ENCODE measurements at places on chromosomes 1 and 21.

GRCh38 chr1:100430325-100430756, 78.0 kb downstream of the CDC14A start:
- no peak for DNase-seq

- no peak for DNase-seq
Observed at GRCh38 chr1:36080236-36080635, 3.7 kb upstream of the TEKT2 start.

GRCh38 chr1:245090491-245091090, 64.2 kb upstream of the KIF26B start:
- no peak for DNase-seq

DNA sequence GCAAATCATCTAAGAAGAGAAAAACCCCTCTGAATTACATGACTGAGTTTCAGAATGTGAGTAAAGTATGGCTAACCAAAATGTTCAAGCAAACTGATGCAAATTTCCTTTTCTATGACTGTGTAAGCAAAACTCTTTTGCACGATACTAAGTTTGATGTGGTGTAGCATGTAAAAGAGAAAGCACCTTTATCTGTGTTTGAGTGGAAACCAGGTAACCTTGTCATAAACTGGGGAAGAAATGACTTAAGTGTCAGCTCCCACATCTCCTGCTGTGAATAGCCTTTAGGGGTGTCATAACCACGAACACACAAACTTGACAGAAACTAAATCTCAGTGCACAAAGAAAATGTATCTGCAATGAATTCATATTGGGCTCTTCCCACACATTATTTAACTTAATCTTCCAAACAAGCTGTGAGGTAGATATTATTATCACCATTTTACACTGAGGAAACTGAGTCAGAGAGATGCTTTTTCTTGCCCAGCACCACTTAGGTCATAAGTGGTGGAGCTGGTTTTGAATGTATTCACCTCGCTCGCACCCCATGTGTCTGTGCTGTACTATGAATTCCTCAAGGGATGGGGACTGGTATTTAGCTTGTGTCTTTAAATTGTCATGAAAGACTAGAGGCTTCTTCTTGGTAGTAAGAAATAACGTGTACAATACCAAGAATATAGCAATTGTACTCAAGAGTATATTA, 32.9 kb upstream of the IL12RB2 start:
- DNase-seq = peak; percentile 5

DNA sequence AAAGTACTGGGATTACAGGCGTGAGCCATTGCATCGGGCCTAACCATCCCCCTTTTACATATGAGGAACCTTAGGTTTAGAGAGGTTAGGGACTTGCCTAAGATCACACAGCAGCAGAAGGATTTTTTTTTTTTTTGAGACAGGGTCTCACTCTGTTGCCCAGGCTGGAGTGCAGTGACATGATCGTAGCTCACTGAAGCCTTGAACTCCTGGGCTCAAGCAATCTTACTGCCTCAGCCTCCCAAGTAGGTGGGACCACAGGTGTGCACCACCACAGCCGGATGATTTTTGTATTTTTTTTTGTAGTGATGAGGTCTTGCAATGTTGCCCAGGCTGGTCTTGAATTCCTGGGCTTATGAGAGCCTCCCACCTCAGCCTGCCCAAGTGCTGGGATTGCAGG, 2.2 kb upstream of the C1orf167 start:
- DNase-seq = no peak

- DNase-seq = no peak
Observed at GRCh38 chr1:151222130-151222529, 23.8 kb downstream of the PIP5K1A start.

DNA sequence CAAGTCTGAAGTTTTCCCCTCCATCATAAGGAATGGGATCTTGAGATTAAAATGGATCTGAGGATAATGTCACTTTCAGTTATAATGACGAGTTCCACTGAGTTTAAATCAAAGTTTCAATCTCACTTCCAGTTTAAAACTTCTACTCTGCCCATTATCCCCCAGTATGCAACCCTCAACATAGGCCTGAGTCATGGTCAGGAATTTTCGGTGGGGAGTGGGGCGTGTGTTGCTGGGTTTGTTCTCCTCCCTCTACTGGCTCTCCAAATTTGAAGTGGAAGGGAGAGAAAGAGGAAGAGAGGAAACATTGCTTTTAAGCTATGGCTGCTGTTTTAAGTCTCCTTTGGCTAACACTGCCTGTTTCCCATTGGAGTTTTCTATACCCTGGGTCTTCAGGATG, 152.9 kb downstream of the TM2D1 start:
- no peak for DNase-seq

- no peak for DNase-seq
Observed at GRCh38 chr1:58883037-58883887, 99.4 kb upstream of the JUN start.

- DNase-seq = no peak
Observed at GRCh38 chr1:40421431-40422384, 28.6 kb upstream of the ZFP69B start.

DNA sequence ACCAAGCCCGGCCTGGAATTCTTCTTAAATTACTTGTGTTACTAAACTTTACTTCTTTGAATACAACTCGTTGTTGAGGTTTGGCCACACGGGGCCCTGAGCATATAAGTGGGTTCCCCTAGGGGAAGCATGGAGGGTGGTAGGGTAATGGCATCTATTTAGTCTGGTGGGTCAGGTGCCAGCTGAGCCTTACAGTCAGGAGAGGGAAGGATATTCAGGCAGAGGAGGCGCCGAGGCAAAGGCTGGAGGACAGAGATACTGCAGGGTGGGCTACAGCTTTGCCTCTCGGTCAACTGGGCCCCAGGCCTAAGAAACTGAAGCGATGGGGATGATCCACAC, 424 bp upstream of the NECAP2 start:
- no peak for DNase-seq

- DNase-seq = no peak
Observed at GRCh38 chr1:210377731-210378333, 49.1 kb downstream of the HHAT start.

DNA sequence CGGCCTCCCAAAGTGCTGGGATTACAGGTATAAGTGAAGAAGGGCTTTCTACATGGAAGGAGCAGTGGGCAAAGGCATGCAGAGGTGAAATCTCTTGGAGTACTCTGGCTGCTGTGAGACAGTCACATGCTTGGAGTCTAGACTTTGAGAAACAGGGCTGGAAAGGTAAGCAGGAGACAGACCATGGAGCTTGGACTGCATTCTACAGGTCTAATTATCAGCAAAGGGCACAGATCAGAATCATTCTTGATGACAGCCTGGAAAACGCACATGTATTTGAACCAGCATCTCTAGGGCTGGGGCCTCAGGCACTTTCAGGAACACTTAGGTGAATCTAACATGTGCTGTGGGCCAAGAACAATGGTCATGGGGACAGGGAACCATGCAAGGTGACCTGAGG, 7.3 kb upstream of the PRELP start:
- no peak for DNase-seq

GRCh38 chr1:22654692-22655091, 1.7 kb downstream of the C1QB start:
- DNase-seq = no peak
